ENCODE measurements at places on chromosomes 4 and X.

GRCh38 chrX:40031911-40032310, 65.8 kb downstream of the BCOR start:
- H3K27me3 ChIP-seq: no peaks in the 10 kb centered on the region
- no peaks in the 10 kb centered on the region for H3K4me1 ChIP-seq
- no peak overlapping the region for H3K4me3 ChIP-seq
- no peak overlapping the region for H3K27ac ChIP-seq
- H3K36me3 ChIP-seq: no peaks in the 10 kb centered on the region

GRCh38 chr4:177728361-177729152, 286.3 kb upstream of the AGA start:
- no peaks in the 10 kb centered on the region for H3K4me1 ChIP-seq
- no peak overlapping the region for H3K27ac ChIP-seq
- H3K36me3 ChIP-seq: no peaks in the 10 kb centered on the region
- no peak overlapping the region for H3K4me3 ChIP-seq
- DNase-seq: no peak

DNA sequence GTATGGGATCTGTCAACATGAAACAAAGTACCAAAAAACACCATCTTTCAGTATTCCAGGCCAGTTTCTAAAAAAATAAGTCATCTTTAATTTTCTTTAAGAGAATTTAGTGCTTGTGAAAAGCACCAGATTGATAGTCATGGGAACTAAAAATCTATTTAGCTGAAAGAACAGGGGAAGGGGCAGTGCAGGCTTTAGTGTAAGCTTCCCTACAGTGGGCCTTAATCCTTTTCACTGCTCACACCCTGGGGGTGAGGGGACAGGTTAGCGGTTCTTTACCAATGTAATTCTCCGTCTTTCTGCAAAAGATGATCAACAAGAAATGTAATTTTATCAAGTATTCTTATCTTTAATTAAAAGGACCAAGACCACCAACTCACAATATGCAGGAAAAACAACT, 47.1 kb downstream of the CHIC2 start:
- H3K27ac ChIP-seq: no peak overlapping the region
- H3K36me3 ChIP-seq: peaks cover 1% of the 10 kb centered on the region
- no peaks in the 10 kb centered on the region for H3K27me3 ChIP-seq
- no peaks in the 10 kb centered on the region for H3K4me1 ChIP-seq
- no peak for DNase-seq

- DNase-seq: no peak
- H3K27me3 ChIP-seq: peaks cover 7% of the 10 kb centered on the region
- peaks cover 7% of the 10 kb centered on the region for H3K36me3 ChIP-seq
- peak overlapping the region; percentile 76 for H3K27ac ChIP-seq
- peak overlapping the region; percentile 83 for H3K4me3 ChIP-seq
Measured at GRCh38 chrX:3345281-3346191, 916 bp downstream of the MXRA5 start.

DNA sequence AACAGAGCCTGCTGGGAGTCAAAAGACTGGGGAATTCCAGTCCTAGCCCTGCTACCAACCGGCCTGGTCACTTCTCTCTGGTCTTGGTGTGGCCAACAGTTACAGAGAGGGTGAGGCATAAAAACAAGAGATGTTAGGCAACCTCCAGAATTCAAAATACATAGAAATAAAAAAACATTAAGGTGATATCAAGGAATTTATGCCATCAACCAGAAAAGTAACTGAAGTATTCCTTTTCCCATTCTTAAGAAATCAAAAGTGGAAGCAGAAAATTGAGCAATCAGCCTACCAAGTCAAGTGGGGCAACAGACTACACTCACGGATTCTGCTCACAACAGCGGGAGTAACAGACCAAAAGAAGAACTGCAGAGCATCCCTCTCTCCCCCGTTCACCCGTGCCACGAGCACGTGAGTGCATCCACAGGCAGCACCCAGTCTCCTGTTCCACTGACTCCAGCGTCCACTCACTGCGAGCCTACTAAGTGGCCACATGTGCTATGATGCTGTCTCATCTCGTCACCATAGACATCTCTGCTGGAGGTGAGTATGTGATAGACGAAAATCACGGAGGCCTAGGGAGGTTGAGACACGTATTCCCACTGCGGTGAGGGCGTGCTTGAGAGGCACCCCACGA, 29.3 kb downstream of the AFAP1 start:
- no peak for DNase-seq
- peak overlapping the region; percentile 99 for H3K27ac ChIP-seq
- peaks cover 91% of the 10 kb centered on the region for H3K4me1 ChIP-seq
- H3K4me3 ChIP-seq: peak overlapping the region; percentile 57

Data from chondrocyte (in vitro differentiated cells).